ENCODE measurements at places on chromosomes 3 and 15. TPM values are rescaled to one million over a fixed set of nuclear protein-coding genes. Genes with fewer than 3 reads are reported as not detected.

The NMD3 gene
- total RNA-seq, result 109 TPM

The HDDC3 gene
- 20.5 TPM for total RNA-seq

The PLSCR2 gene
- total RNA-seq, result not detected

The ISY1 gene
- 25.9 TPM for total RNA-seq

The NUDT16 gene
- 15.0 TPM for total RNA-seq

The CCR3 gene
- total RNA-seq, result not detected

The SCAANT1 gene
- total RNA-seq, result not detected

The ZNF106 gene
- 97.6 TPM for total RNA-seq

The PDIA5 gene
- 34.6 TPM for total RNA-seq

The LOXL1 gene
- total RNA-seq, result 64.3 TPM

The KNG1 gene
- not detected for total RNA-seq

The MFSD1 gene
- total RNA-seq, result 215 TPM

The BCHE gene
- 13.4 TPM for total RNA-seq

The DCLK3 gene
- under 0.01 TPM for total RNA-seq

The AQP9 gene
- total RNA-seq, result not detected

The TIPARP gene
- 45.7 TPM for total RNA-seq

The RUBCN gene
- 13.4 TPM for total RNA-seq
